ENCODE measurements at places on chromosomes 11 and 22.

GRCh38 chr11:123334925-123335324 lies 95.1 kb upstream of the GRAMD1B start:
- no peak for DNase-seq

- DNase-seq: no peak
Measured at GRCh38 chr11:124311670-124312069, 2.1 kb downstream of the OR8D1 start.

- no peak for DNase-seq
Measured at GRCh38 chr11:35802221-35802620, 139.6 kb downstream of the TRIM44 start.

GRCh38 chr11:77542296-77542695 lies 47.5 kb upstream of the AQP11 start:
- no peak for DNase-seq

DNA sequence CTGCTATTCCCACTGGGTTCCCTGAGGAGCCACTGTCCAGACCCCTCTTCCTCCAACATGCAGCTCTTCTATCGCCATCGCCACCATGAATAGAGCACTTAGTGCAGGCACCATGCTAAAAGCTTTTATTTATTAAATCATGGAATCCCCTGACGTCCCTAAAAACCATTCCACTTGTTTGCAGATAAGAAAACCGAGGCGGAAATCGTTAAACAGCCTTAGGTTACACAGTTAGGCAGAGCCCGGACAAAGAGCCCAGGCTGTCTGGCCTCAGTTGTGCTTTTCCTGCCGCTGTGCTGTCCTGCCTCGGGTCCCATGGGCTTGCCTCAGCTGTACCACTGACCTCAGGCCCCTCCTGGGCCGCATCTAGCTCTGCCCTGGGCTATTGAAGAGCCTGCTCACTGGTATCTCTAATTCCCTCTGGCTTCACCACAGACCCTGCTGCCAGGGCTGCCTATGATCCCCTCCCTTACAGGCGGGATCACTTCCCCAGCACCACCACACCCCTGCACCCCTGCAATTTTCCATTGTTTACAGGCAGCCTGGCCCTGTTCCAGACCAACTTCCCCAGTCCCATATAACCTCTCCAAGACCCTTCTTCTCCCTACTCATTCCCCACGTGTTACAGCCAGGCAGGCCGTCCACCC lies 13.0 kb upstream of the TUB start:
- no peak for DNase-seq

DNA sequence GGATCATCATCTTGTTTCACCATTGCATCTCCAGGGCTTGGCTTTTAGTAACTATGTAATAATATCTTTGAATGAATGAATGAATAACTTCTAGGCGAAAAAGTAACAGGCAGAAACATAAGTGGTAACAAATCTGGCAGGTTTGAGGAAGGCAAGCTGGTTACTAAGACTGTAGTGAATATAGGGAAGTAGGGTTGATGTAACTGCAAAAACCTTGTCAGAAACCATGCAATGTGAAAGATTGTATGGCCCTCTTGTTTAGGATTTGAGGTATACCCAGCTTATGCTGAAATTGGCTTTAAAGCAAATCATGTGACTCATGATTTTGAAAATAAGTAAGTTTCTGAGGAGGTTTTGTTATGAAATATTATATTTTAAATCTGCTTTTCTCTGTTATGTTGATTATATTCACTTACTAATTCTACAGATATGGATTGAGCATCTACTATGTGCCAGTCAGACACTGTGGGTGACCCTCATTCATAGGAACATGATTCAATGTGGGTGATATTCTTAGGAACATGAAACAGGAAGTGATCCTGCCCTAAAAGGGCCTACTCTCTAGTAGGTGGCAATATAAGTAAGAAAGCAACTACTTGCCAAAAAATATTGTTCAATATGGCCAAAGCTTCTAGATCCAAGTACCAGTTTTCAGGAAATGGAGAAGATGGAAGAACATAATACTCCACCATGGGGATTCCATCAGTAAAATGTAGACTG lies 115.5 kb upstream of the CCDC90B start:
- DNase-seq: no peak

DNA sequence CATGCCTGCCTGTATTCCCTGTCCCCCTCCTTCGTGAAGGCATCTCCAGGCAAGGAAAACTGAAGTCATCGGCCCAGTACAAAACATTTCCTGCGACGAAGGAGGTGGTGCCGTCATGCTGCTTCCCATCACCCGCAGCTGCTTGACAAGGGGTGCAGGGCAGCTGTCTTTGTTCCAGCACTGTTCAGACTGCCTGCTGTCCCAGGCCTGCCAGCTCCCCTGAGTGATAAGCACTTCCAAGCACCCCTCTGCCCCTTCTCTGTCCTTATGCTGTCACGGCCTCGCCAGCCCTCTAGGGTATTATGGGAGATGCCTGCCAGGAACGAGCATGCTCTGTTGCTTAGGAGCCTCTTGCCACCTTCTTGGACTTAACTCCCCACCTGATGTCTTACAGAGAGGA lies 37.1 kb upstream of the BSX start:
- DNase-seq: no peak

DNA sequence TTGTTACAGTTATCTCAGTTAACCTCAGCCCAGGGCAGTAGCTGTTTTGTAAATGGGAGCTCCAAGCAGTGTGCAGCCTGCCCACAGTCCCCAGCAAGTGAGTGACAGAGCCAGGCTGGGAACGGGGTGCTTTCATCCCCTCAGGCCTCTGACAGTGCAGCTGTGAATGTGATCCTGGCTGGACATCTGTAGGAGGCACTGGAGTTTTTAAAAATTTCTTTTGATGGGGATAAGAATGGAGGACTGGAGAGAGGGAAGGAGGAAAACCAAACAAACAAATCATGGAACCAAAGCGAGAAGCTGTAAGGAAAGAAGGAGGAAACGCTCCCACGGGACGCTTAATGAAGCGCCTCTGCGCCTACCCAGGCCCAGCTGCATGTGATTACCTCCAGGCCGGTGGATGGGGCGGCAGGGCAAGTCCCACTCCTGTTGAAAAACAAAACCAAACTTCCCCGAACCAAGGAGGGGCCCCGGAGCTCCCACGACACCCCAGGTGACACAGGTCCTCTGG lies 40.6 kb downstream of the SCUBE1 start:
- no peak for DNase-seq

- DNase-seq: peak; percentile 56
Measured at GRCh38 chr11:125404811-125405790, 91.0 kb downstream of the FEZ1 start.

- no peak for DNase-seq
Measured at GRCh38 chr11:15123849-15124248, 9.1 kb downstream of the INSC start.

DNA sequence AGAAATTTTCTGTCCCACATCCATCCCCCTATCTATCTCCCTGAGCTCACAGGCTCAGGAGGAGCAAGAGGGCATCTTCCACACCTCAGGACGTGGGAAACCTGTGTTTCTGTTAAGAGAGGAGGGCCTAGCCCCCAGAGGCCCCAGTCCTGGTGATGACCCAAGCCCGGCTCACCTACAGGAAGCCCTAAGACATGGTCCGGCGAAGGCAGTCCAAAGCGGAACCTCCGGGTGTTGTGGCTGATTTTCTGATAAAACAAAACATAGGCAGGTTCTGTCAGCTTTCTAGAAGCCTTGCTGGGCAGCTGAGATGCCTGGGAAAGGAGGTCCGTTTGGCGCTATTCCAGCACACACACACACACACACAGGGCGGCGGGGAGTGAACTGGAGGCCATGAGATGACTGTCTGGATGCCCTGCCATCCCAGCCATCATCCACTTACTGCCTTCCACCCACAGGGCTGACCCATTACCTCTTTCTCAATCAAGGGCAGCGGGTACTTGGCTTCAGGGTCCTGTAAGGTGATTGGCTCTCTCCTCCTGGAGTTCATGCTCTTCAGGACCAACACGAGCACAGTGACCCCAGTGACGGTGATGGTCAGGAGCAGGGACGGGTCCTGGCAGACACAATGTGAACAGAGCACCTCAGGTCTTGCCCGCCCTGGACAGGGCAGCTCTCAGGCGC lies 882 bp downstream of the CYB5R2 start:
- no peak for DNase-seq

DNA sequence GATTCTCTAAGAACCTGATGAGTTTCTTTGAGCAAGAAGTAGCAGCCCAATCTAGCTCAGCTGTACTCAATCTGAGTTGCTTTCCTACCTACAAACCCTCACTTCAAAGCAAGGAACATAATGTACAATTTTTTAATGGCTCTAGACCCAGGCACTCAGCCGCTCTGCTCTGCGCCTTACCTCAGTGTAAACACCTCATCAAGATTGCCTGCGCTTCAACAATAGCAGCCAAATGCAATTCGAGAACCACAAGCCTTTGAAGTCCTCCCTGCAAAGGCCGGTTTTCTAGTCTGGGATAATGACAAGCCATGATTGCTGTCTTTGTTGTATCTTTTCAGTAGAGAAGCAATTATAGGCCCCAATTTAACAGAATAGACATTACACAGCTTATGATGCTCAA lies 38.0 kb downstream of the JHY start:
- DNase-seq: no peak

DNA sequence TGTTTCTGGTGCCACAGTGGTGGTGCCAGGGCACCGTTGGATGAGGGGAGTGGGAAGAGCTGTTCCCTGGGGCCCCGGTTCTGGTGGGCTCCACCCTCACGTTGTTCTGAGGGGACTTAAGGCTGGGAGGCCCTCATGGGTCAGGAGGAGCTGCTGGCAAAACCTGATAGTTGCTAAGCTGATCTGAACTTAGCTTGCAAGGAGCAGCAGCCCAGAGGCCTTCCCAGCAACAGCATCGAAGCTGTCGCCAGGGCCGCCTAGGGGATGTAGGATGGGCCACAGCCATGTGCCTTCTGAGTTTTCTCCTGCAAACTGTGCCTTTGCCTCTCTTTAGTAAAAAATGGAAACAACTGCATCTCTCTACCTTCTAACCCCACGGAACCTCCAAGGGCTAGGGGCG lies 240.2 kb downstream of the TBC1D22A start:
- DNase-seq: no peak

DNA sequence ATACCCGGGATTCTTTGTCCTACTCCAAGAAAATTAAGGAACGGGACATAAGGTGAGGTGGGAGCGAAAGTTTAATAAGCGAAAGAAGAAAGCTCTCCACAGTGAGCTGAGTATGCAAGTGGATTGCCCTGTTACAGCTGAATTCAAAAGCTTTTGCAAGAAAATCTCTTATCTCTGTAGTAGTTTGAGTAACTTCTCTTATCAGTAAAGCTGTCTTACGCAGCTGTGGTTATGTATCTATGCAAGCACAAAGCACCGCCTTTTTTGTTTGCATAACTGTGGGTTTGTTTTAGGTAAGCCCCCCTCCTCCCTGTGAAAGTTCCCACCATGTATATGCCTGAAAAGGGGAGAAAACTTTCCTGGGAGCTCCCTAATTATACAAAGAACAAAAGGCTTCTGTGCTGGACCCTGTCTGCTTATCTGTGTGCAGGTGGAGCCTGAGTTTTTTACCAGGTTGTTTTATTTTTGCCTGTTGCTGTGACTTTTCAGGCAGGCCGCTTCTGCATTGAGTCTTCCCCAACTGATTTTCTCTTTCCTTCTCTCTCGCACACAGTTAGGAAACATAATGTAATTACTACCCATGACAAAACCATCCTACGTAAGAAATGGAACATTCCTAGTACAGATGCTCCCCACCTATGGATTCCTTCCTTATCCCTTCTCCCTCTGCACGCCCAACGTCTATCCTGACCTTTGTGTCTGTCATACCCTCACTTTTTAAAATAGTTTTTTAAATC lies 837 bp upstream of the PLAAT5 start:
- no peak for DNase-seq

DNA sequence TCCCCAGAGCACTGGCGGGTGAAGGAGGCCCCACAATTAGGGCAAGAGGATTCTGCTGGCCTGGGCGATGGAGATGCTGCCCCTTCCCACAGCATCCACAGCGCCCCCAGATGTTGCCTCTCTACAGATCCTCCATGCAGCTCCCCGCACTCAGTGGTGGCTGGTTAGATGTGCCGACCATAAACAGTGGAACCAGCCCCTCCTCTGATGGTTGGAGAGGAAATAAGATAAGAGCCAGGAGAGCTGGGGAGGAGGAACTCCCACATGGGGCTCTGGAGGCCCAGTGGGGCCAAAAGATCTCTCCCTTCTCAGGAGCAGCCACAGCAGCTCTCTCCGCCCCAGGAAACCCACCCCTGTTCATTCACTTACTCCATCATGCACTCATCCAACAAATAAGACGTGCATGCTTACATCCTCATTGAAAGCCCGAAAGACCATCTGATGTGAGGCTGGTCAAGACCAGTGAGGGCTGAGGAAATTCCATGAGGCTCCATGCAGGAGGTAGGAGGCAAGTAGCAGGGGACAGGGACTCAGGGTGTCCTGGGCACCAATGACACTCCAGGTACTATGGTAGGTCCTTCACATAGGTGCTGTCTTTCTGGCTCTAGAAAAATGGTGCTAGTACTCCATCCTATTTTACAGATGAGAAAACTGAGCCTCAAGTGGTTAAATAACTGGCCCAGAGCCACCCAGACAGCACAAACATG lies 1.5 kb downstream of the PTGDR2 start:
- DNase-seq: no peak

- DNase-seq: no peak
Measured at GRCh38 chr11:66050581-66051231, 1.5 kb upstream of the SF3B2 start.

DNA sequence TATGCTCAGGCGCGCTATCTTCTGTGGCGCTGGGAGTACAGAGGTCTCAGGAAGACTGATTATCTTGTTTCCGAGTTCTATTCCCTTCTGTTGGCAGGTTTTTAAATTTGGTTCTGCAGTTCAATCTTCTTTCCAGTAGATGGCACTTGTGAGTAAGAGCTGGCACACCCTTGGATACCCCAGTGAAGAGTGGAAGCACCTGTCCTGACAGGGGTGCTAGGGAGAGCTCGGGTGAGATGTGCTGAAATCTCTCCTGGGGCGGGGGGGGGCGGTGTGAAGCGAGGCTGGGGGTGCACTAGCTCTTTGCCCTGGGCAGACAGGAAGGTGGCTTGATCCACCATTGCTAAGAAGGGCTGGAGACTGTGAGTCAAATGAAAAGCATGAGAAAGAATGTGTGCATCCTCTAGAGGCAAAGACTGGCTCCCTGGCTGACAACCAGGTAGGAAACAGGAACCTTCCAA lies 679.9 kb upstream of the CCDC179 start:
- no peak for DNase-seq

- DNase-seq: no peak
Measured at GRCh38 chr11:112817376-112817775, 143.8 kb upstream of the NCAM1 start.

DNA sequence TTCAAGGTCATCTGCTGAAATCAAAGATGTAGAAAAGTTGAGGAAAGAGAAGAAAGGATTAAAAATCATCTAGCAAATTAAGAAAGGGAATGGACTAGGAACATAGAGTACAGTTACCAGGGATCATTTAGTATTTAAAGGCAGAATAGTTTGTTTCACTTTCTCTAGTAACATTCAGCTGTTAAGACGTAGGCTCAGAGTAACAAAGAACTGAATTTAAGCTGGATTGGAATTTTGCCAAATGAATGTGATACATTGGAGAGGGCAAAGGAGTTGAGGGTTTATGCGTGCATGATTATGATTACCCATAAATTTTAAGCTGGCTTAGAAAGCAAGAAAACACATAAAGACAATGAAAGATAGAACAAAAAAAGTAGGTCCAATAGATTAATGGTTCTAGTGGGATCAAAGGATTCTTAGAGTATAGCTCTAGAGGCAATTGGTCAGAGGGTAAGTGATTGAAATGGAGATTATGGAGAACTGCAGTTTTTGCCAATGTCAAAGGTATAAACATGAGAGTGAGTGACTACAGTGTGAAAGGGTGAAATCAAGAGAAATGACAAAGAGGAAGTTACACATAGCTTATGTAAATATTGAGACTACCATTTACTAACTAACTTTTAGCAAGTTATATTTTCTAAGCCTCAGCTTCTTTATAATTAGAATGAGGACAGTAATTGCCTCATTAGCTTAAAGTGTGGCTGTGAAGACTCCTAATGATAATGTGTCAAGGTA lies 190.0 kb downstream of the GRIA4 start:
- DNase-seq: no peak

All from stimulated activated CD8-positive, alpha-beta memory T cell treated with anti-CD3 and anti-CD28 coated beads, Interleukin-4, amount 100 ng/mL, for 24 hours (primary cell).